ENCODE measurements at places on chromosomes 13 and 19.

DNA sequence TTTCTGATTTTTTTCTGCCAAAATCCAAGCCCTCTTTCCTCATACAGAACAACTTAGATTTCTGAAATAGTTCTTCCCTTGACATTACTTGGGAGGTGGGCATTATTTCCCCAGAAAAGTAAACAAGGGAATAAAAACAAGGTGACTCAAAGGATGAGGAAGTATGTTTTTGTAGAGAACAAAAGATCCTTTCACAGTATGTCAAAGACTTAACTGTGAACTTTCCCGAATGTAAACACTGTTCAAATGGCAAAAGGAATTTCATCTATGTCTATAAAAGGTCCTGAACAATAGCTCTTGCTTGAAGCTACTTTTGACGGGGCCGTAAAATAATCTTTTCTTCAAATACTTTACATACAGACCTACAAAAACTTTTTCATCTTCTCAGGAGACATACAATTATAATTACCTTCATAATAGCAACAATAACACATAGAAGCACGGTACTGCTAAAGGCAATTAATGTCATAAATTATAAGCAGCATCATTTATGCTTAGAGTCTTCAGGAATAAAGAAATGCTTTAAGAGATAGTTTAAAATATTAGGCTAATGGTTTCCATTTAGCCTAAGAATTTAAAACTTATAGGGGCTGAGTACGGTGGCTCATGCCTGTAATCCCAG lies 191.1 kb downstream of the RGCC start:
- no peak for DNase-seq

- DNase-seq: no peak
Observed at GRCh38 chr19:32201636-32202051, 143.8 kb upstream of the ZNF507 start.

GRCh38 chr19:18464646-18465045 lies 26.7 kb upstream of the ISYNA1 start:
- no peak for DNase-seq

- no peak for DNase-seq
Observed at GRCh38 chr13:45254396-45254795, 53.6 kb upstream of the KCTD4 start.

DNA sequence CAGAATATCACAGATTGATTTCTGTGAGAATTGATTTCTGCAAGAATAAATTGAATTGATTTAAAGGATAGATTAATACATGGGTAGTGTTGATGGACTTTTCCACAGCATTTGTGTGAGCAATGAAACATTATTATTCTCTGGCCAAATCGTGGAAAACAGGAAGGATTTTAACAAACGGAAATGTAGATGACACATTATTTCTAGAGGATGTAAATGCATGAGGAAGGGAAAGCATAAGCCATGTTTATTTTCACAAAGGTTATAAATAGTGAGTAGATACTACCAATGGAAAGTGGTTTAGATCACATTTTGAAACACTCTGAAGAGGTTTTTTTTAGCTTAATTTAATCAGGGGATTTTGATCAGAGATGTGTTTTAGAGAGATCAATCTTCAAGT lies 1534.6 kb upstream of the MIR17HG start:
- no peak for DNase-seq

DNA sequence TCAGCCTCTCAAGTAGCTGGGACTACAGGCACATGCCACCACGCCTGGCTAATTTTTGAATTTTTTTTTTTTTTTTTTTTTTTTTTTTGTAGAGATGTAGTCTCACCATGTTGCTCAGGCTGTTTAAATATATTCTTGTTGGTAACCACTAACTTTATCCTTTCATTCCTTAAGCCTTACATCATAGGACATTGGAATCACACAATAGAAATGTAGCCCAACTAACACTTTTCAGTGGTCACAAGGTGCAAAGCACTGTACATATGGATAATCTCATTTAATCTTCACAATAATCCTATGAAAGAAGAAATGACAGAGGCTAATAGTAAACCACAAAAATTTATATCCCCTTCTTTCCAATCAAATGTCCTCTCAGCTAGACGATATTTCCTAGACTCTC lies 417.8 kb upstream of the DACH1 start:
- DNase-seq: no peak

- DNase-seq: no peak
Observed at GRCh38 chr19:47848823-47849473, 10.1 kb upstream of the TPRX2 start.

- no peak for DNase-seq
Observed at GRCh38 chr13:62337109-62337880, 921.6 kb upstream of the PCDH20 start.

GRCh38 chr19:46422344-46422743 lies 6.4 kb downstream of the PNMA8C start:
- no peak for DNase-seq

DNA sequence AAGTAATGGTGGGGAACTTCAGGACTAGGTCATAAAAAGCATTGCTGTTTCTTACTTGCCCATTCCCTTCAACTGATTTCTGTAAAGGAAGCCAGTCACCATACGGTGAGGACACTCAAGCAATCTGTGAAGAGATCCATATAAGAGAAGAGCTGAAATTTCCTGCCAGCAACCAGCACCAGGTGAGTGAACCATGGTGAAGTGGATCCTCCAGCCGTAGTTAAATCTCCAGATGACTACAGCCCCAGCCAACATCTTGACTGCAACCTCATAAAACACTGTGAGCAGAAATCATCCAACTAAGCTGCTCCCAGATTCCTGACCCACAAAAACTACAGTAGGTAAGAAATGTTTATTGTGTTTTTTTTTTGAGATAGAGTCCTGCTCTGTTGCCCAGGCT lies 3.8 kb upstream of the SLC6A16 start:
- DNase-seq: no peak

GRCh38 chr19:1632462-1633268 lies 19.8 kb downstream of the TCF3 start:
- no peak for DNase-seq

- DNase-seq: no peak
Observed at GRCh38 chr13:22262001-22262885, 591.4 kb downstream of the FGF9 start.

DNA sequence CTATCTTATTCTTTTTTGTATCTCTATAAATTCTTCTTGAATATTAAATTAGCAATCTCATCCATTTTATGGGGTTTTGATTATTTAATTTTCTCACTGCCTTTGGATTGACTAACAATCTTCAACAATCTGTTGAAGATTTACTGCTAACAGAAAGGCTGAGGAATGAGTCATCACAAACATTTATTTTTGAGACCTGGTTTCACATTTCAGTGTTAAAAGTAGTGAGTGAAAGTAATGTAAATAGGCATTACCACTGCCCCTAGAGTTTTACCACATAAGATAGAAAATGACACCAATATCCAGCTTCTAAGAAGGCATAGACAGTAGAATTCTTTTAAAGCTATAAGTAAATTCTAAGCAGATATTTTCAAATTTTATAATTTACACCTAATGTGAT lies 472.8 kb downstream of the OLFM4 start:
- DNase-seq: no peak

DNA sequence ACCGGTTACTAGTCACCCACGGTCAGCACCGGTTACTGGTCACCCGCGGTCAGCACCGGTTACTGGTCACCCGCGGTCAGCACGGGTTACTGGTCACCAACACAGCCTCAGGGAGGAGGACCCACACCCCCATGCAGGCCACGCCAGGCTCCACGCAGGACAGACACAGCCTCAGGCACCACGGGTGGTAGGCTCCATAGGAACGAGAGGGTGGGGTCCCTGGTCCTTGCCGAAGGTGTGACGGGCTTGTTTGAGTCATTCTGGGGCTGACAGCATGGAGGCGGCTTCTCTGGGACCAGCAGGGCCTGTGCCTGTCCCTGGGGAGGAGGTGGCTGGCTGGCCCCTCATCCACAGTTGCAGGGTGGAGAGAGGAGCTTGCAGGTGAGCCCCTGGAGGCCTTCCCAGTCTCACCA lies 122.8 kb upstream of the SOX1 start:
- DNase-seq: no peak

DNA sequence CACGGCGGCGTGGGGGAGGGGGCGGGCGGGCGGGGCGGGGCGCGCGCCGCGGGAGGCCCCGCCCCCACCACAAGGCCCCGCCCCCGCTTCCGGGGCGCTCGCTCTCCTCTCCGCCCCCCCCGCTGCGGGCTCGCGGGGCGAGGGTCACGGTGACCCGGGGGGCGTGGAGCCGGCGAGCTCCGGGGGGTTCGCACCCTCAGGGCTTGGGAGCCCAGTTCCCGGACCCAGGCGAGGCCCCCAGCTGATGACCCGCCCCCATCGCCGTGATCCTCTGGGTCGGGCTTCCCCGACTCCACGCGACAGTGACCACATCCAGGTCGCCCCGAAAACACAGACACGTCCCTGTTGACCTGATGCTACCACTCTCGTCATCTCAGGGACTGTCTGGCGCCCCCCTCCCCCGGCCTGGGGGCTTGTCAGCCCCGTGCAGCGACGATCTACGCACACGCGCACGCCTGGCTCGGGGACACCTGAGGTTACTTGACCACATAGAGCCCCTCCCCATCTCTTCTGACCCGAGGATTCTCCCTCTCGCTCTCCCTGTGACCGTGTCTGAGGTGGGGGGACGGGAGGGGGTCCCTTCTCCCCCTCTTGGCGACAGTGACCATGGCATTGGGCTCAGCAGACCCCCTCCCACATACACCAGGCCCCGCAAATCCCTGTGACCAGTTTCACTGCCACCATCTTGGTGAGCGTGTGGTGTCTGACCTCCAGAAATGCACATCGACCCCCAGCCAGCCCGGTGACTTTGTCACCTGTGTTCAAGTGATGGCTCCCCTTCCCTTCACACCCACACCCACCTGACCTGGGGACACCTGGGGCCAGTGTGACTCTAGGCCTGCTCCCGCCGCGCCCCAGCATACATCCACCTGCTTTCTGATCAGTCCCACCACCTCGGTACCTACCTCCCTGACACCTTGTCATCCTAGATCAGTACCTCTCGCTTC lies 670 bp downstream of the MAP2K7 start:
- DNase-seq: no peak

- DNase-seq: no peak
Observed at GRCh38 chr13:73201626-73202025, 142.8 kb downstream of the KLF5 start.

DNA sequence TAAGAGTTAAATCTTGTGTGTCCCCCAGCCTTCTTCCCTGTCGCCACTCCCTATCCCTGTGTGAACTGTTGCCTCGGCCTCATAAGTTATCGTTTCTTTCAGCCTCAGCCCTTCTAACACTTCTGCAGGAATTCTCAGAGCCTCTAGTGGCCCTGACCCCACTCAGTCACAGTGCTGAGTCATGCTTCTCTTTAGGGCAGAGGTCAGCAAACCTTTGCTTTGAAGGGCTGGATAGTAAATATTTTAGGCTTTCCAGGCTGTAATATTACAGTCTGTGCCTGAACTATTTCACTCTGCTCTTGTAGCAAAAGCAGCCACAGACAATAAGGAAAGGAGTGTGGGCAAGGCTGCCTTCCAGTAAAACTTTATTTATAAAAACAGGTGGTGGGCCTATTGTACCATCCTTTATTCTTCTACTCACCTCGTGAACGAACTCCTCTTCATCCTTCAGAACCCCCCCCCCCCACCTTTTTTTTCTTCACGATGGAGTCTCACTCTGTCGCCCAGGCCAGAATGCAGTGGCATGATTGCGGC lies 22.1 kb downstream of the MYO9B start:
- DNase-seq: no peak

- no peak for DNase-seq
Observed at GRCh38 chr13:113137691-113138298, 15.2 kb downstream of the F10 start.

Data from cortex of kidney (tissue), 1 donor.